ENCODE measurements at places on chromosomes 6 and 20.
A peak's percentile ranks its signal among the peaks of the same experiment; 100 is the strongest.

- no peak for DNase-seq
Measured at GRCh38 chr6:15734118-15734897, 71.5 kb upstream of the DTNBP1 start.

DNA sequence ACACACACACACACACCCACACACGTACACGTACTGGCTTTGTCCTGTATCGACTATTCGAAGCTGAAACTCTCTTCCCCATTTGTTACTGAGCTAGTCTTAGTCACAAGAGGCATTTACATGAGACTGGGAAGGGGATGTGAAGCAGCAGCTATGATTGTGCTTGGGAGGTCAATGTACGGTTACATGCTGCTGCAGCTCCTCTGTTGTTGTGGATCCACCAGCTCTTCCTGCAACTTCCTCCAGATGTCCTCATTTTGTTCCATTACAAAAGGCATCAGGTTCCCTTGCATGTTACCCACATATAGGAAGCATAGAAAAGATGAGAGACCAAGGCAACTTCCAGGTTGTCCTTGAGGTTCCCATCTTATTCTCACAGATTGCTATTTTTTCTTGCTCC, 612.4 kb upstream of the IMPG1 start:
- no peak for DNase-seq

DNA sequence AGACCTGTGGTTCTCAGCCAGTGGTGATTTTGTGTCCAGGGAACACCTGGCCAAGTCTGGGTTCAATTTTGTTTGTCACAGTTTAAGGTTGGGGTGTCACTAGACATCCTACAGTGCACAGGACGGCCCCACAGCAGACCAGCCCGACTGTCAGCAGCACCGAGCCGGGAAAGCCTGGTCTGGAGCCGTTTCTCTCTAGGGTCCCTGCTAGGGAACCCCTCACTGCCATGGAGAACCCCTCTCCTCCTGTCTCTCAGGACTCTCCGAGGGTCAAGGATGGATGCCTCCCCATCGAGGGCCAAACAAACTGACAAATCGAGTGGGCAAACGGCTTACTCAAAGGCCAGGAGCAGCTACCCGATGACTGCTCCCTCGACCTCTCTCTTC, 15.8 kb upstream of the STX16 start:
- no peak for DNase-seq

GRCh38 chr6:4291453-4292403, 156.4 kb upstream of the ECI2 start:
- DNase-seq: no peak

DNA sequence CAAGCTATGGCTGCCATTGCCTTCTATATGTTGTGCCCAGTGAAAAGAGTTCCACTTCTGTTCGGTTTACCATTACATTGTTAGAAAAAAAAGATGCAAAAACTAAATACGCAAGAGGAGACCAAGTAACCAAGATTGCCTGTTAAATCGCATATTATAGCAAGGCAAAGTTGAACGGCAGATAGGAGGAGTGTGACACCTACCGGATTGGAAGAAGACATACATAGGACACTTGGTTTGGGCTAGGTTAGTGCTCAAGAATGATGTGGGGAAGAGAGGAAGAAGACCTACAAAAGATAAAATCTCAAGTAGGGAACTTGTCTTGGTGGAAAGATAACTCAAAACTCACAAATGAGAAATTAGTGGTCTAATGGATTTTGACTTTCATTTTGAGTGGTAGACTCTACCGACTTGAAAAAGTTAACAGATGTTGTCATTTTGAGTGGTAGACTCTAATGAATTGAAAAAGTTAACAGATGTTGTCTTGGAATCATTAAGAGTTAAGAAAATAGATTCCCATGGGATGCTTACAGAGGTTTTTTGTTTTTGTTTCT, 95.5 kb downstream of the F13A1 start:
- DNase-seq: no peak

DNA sequence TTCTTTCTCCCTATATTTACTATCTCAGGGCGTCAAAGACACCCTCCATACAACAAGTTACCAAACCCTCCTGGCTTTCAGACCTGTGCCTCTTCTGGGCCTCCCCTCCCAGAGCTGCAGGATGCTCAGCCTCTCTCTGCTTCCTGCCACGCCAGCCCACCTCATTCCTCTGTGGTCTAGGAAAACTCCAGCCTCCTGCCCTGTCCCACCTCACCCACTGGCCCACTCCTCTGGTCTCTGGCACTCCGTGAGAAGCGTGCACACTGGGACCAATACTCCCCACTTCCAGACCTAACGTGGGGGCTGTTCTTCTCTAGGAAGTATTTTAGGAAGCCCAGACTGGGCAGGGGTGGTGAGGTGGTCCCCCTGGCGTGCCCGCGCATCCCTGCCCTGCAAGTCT, 9.7 kb downstream of the AGPAT4 start:
- DNase-seq: no peak

DNA sequence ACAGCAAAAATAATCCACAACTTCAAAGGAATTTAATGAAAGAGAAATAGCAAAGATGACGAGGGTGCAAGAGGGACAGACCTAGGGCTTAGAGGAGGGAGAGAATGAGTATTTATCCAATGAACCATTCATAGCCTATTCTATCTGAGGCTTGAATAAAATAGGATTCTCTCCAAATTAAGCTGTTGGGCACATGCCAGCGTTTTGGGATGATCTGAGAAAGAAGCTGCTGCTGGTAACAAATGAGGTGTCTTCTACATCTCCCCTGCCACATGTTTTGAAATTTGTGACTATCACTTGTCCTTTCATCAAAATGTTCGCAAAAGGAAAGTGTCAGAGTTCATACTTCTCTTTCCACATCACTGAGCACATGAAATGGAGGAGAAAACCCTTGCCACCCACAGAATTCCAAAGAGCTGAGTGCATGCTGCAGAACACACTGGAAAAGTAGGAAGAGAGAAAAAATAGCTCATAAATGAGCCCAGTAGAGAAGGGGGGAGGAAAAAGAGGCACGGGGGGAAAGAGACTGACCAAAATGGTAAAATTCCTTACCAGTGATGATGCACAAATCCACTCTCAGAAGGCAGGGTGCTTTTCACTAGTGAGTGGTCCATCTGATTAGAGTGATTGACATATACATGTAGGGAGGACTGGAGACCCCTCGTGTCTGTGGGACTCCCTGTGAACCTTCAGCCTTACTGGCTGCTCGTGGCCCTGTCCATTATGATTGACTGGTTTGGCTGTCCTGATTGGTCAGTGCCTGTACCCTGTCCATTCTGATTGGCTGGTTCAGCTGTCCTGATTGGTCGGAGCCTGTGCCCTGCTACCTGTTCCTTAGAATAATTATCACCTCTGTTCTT, 180.5 kb downstream of the OGFRL1 start:
- DNase-seq: no peak

DNA sequence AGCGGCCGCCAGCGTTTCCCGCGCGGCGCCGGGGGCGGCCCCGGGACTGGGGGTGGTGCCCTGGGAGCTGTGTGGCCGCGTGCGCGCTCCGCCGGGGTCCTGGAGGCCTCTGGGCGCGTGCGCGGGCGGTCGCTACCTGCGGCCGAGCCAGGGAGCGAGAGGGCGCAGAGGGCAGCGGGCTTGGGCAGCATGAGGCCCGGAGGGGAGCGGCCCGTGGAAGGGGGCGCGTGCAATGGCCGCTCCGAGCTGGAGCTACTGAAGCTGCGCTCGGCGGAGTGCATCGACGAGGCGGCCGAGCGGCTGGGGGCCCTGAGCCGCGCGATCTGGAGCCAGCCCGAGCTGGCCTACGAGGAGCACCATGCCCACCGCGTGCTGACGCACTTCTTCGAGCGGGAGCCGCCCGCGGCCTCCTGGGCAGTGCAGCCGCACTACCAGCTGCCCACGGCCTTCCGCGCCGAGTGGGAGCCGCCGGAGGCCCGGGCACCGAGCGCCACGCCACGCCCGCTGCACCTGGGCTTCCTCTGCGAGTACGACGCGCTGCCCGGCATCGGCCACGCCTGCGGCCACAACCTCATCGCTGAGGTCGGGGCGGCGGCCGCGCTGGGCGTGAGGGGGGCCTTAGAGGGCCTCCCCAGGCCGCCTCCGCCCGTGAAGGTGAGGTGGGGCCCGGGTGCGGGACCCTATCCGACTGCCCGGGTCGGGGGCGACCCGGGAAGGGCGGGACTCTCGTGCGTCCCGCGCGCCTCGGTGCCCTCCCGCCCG, at the start of gene PM20D2:
Gene PM20D2 (plus strand): TSS at position 100 of the 762 bp plus-strand sequence. CDS start 90 bp downstream, at position 190.
- DNase-seq: peak; percentile 60

GRCh38 chr6:34817446-34817845, 25.6 kb downstream of the BLTP3A start:
- DNase-seq: no peak

GRCh38 chr20:19462491-19462890, 250.0 kb downstream of the SLC24A3 start:
- no peak for DNase-seq

DNA sequence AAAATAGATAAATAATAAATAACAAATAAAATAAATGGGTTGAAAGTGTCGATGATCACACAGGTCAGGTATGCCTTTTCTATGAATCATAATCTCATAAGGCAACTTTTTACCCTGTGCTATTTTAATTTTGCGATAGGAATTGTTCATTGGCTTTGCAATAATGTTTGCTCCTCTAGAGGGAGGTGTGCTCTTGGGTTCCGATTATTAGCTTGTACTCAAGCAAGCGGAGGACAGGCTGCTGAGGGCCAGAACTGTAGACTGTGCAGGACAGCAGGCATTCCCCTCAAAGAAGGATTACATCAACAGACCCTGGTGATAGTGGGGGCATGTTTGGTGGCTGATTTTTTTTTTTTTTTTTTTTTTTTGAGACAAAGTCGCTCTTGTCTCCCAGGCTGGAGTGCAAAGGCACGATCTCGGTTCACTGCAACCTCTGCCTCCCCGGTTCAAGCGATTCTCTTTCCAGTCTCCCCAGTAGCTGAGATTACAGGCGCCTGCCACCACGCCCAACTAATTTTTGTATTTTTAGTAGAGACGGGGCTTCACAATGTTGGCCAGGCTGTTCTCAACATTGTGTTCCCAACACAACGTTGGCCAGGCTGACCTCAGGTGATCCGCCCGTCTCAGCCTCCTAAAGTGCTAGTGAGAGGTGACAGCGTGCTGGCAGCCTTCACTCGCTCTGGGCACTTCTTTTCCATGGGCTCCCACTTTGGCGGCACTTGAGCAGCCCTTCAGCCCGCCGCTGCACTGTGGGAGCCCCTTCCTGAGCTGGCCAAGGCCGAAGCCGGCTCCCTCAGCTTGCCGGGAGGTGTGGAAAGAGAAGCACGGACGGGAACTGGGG, 35.6 kb downstream of the RIOK1 start:
- no peak for DNase-seq

DNA sequence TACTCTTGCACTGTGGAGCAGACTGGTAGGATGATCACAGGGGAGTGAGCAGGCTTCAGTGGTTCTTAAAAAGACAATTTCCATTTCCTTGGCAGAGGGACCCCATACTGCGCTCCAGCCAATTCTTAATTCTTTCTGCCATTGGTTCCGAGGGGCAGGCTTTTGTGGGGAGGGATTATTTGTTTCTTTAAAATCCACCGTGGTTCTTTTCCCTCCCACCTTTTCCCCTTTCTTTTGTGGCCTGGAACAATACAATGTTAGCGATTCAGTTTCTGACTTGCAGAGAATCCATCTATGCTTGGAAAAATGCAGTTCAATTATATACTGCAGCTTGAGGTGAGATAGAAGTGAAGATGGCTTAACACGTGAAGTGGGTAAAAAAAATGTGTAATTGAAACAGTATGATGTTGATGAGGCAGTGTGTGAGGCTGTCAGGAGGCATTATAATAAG, 379.0 kb upstream of the FLRT3 start:
- DNase-seq: no peak

DNA sequence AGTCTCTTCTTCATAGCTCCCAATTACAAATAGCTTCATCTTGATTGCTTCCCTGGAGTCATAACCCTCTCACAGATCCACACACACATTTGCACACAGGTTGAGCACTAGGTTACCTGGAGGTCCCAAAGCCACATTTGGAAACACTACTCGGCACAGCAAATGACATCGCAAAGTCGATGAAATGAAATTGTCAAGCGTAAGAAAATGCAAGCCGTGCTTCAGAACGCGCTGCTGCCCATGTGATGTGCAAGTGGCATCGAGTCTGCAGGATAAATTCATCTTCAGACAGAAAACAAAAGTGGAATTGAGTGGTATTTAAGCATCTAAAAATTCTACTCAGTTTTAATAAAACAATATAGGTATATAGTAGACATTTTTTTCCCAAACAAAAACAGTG, 298.0 kb downstream of the TFAP2C start:
- no peak for DNase-seq

DNA sequence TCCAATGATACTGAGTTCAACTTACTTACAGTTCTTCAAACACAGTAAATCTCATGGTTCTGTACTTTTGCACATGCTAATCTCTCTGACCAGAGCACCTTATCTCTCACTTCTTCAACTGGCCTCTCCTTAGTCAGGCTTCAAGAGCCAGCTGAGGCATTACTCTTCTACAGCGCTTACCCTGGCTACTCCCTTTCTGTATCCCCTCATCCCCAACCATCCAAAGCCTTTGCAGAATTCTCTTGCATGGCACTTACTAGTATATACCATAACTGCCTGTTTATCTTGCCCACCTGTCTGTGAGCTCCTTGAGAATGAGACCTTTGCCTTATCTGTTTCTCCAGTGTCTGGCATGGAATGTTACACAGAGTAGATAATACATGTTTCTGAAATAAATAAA, 49.2 kb downstream of the SESN1 start:
- no peak for DNase-seq

DNA sequence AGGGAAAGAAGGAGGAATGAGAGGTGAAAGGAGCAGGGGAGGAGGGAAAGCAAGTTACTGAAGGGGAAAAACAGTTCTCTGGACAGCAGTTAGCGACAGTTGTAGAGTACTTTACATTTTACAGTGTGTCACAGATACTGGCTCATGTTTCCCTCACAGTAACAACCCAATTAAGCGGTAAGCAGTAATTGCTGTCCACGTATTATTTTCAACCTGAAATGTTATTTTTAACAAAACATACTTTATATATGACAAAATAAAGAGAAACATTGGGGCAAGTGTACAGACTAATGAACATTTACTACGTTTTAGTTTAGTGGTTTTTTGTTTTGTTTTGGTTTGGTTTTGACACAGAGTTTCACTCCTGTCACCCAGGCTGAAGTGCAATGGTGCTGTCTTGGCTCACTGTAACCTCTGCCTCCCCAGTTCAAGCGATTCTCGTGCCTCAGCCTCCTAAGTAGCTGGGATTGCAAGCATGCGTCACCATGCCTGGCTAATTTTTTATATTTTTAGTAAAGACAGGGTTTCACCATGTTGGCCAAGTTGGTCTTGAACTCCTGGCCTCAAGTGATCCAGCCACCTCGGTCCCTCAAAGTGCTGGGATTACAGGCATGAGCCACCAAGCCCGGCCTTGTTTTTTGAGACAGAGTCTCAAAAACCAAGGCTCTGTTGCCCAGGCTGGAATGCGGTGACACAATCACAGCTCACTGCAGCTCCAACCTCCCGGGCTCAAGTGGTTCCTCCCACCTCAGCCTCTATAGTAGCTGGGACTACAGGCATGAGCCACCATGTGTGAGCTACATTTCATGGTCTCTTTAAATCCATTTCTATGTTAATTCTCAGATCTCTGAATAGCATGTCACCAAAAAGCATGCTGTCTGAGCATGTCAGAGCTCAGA, 22.6 kb upstream of the BTN3A2 start:
- no peak for DNase-seq

DNA sequence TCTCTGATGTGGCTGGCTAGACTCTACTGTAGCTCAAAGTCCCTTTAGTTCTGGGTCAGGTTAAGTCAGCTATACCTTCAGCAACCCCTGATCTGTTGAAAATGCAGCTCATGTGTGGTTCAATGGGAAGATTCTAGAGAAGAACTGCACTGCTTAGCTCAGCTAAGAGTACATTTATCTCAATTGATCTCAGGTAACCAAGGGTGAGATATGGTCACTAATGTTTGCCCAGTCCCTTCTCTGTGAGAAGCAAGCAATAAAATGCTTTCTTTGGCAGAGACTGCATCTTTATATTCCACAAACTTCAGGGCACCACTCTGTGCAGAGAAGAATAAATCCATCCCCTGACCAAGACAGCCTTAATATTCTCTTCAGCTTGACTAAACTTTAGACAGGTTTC, 240.6 kb upstream of the RAB32 start:
- no peak for DNase-seq

Measured in stimulated activated CD8-positive, alpha-beta memory T cell treated with anti-CD3 and anti-CD28 coated beads, Interleukin-12 subunit alpha, Interleukin-12 subunit beta, amount 100 ng/mL, for 4 hours (primary cell).